IgD-negative memory B cell (primary cell): ENCODE measurements at places on chromosomes 3 and 15. TPM values are rescaled to one million over a fixed set of nuclear protein-coding genes. Genes with fewer than 3 reads are reported as not detected.

PGBD4 gene
- polyA plus RNA-seq: 0.71 TPM

LEKR1 gene
- 0.93 TPM for polyA plus RNA-seq

SLC24A5 gene
- not detected for polyA plus RNA-seq

TOPBP1 gene
- polyA plus RNA-seq: 13.7 TPM

STIMATE gene
- polyA plus RNA-seq: 8.3 TPM

CAMP gene
- polyA plus RNA-seq: 1.1 TPM

GOLGA6D gene
- not detected for polyA plus RNA-seq

PLA2G4E gene
- polyA plus RNA-seq: not detected
